ENCODE measurements at places on chromosomes 5 and 9.

DNA sequence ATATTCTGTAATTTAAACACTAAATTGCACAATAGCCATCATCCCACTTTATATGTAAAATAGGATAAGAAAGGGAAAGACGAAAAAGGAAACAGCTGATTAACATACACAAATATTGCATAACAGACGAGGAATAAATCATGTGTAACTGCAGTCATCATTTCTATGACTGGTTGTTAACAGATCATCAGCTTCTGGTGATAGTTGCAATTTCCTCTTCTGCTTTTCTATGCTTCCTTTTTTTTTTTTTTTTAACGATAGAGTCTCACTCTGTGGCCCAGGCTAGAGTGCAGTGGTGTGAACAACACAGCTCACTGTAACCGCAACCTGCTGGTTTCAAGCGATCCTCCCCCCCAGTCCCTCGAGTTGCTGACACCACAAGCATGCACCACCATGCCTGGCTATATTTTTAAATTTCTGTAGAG, 22.5 kb upstream of the JAKMIP2 start:
- peak; percentile 66 for DNase-seq

- peak; percentile 81 for DNase-seq
Observed at GRCh38 chr5:132458651-132459030, 31.9 kb downstream of the IRF1 start.

- DNase-seq = peak; percentile 75
Observed at GRCh38 chr5:69341520-69342161, 9.0 kb upstream of the CCDC125 start.

DNA sequence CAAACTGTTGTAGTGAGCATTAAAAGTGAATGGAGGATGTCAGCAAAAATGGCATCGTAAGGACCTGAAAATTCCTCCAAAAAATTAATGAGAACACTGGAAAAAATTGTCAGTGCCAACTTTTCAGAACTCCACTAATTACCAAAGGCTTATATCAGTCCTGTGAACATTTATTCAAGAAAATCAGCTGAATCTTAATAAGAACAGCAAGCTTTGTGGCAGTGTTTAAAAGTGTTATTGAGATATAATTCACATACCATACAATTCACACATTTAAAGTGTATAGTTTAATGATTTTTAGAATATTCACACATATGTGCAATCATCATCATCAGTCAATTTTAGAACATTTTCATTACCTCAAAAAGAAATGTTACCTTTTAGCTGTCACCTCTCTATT, 57.6 kb downstream of the G3BP1 start:
- no peak for DNase-seq

DNA sequence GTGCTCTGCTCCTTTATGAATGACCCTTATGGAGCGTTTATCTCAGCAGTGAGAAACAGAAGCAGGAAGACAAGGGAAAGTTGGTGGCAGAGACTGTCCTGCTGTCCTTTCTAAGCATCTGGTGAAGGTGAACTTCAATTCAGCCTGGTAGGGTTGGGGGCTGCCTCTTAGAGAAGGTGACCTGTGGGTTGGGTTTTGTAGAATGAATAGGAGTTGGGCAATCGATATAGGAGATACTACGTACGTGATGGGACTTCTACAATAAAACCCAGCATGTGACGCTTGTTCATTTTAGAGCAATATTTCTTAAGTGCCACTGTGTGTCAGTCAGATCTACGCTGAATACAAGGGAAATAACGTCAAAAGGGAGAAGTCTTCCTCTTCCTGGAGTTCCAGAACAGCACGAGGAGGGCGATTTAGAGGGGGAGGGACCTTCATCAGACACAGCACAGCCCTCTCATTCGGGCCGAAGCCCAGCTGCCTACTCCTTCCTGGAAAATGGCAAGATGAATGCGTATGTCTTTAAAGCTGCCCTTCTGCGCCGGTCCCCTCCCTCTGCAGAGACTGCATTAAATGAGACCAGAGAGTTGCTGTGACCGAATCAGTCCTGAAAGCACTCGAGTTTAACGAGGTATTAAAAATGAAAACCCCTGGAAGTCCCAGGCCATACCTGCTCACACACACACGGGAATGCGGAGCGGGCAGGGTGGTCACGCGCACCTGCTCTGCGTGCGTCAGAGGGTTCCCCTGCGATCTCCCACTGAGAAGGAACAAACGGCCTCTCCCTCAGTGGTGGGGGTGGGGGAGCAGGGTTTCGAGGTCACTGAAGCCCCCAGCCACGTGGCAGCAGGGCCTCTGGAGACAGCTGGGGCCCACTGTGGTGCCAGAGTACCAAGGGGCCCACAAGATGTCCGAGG, 85.3 kb upstream of the SARDH start:
- no peak for DNase-seq

GRCh38 chr9:93094658-93095204, 1.3 kb upstream of the CARD19 start:
- no peak for DNase-seq

DNA sequence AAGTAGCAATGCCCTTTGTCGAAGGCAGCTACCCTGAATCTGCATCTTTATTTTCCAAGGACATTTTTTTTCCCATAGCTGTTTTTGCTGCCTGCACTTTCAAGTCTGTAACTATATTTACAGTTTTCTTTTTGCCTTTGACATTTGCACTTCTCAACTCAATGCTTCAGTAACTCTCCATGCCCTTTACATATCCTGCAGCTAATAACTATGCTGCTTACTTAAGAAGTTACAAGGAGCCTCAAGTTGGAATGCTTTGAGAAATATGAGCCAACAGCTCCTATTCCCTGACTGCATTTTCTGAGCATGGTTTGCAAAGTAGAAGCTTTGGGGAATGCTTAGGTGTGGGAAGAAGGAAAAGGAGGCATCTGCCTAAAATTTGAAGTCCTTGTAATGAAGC, 194.8 kb upstream of the TRPC7 start:
- no peak for DNase-seq

DNA sequence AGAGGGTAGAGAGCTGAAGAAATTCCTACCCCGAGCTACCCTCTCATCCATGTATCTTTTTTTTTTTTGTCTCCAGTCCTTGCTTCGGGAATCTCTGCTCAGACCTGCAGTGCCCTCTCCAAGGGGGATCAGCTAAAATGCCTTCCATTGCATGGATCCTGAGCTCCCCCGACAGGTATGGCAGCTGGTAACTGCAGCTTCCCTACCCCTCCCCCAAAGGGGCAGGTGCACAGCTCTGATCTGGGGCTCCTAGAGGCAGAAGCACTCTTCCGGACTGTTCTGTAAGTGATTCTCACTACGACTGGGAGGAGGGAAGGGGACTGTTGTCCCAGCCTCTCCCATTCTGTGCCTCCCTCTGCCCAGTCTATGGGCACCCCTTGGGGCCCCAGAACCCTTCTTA, 169.6 kb downstream of the MELK start:
- no peak for DNase-seq

DNA sequence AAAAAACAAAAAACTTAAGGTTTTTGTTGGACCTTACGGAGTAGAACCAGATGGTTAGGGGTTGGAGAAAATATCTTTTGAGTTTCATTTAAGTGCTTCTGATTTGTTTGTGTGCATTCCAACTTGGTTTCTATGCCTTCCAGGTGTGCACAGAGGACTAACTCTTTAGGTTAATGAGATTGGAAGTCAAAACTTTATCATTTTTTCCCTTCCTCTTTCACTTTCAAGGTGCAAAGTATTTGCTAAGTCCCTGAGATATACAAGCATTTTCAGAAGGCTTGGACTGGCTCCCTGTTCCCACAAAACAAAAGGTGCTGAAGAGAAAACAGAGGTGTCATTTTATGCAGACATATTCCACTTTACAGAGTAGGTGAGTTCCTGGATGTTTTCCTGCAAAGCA, 30.3 kb upstream of the CER1 start:
- no peak for DNase-seq

DNA sequence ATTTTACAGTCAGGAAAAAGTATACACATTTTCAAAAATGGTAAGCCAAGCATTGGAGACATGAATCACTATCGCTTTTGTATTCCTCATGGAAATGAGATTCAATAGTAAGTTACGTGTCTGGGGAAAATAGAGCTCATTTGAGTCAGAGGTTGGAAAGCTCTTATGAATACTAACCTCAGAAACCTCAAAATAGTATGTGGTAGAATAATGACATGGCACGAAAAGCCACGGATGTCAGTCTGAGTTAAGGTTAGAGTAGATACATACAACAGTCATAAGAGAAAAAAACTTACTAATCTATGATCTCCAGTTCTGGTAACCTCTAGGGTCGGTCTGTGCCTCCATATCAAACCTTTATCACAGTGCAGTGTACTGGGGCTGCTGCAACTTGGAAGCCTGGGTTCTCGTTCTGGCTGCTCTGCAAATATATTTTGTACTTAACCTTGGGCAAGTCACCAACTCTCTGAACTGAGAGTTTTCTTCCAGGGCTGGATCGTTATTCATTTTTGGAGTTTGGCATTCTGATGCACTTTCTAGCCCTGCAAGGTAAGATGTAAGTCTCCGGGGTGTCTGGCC, 31.8 kb downstream of the MAP1B start:
- peak; percentile 87 for DNase-seq

DNA sequence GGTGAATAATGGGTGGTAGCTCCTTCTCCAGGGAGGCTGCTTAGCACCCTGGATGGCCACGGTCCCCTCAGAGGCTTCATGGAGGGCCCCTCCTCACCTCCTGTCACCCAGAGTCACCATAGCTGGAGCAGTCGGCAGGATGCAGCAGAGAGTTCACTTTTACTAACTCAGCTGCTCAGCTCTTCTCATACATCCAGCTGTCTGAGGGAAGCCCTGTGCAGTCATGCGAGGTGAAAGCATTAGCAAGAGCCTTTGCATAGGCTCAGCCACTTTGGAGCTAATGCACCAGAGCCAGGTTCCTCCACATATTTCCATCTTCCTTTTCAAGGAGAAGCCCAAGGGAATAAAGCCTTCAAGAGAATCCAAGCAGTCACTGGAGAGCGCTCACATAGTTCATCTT, 499.2 kb downstream of the BNC2 start:
- no peak for DNase-seq
